ENCODE measurements at places on chromosomes 7 and 10. TPM values are rescaled to one million over a fixed set of nuclear protein-coding genes. Genes with fewer than 3 reads are reported as not detected.

PKD2L1 gene
- under 0.01 TPM for total RNA-seq

TMEM229A gene
- total RNA-seq = not detected

KNDC1 gene
- 0.94 TPM for total RNA-seq

FERD3L gene
- not detected for total RNA-seq

CCDC172 gene
- total RNA-seq = not detected

ENKUR gene
- total RNA-seq = 10.0 TPM

CCZ1 gene
- total RNA-seq = 64.9 TPM

KLF14 gene
- total RNA-seq = under 0.01 TPM

RTKN2 gene
- 9.8 TPM for total RNA-seq

OAT gene
- 74.1 TPM for total RNA-seq

KCNH2 gene
- 0.94 TPM for total RNA-seq

MPP7 gene
- total RNA-seq = 24.5 TPM

SLC26A3 gene
- total RNA-seq = not detected

ARHGEF5 gene
- total RNA-seq = 5.1 TPM

CUL2 gene
- 28.4 TPM for total RNA-seq

MCM7 gene
- 33.8 TPM for total RNA-seq

SLC13A1 gene
- total RNA-seq = not detected

COBL gene
- 0.10 TPM for total RNA-seq

CALY gene
- 0.73 TPM for total RNA-seq

ZDHHC6 gene
- 28.2 TPM for total RNA-seq

RNF32 gene
- 0.10 TPM for total RNA-seq

EN2 gene
- total RNA-seq = not detected

VIPR2 gene
- total RNA-seq = 0.31 TPM

GIMAP8 gene
- 4.2 TPM for total RNA-seq

BET1 gene
- 16.2 TPM for total RNA-seq

NKX6-2 gene
- not detected for total RNA-seq

FEZF1 gene
- not detected for total RNA-seq

GPR85 gene
- total RNA-seq = under 0.01 TPM

AOAH gene
- 128 TPM for total RNA-seq

SLC26A5 gene
- not detected for total RNA-seq

DOCK1 gene
- total RNA-seq = 0.42 TPM

GRM3 gene
- not detected for total RNA-seq

CAV1 gene
- 1.5 TPM for total RNA-seq

LIPN gene
- total RNA-seq = 3.0 TPM

GPR158 gene
- total RNA-seq = under 0.01 TPM

DIP2C gene
- 1.7 TPM for total RNA-seq

C10orf143 gene
- total RNA-seq = 1.8 TPM

FANK1 gene
- total RNA-seq = 0.21 TPM

SCIN gene
- total RNA-seq = 0.21 TPM

KCNMA1 gene
- 0.42 TPM for total RNA-seq

CHST3 gene
- total RNA-seq = under 0.01 TPM

NANOS1 gene
- total RNA-seq = under 0.01 TPM

CNTNAP2 gene
- total RNA-seq = 1.0 TPM

PILRB gene
- total RNA-seq = 26.6 TPM

TMEM213 gene
- not detected for total RNA-seq
